Karpas-422 (cell line): ENCODE measurements at places on chromosomes 7 and 10.
A peak's percentile ranks its signal among the peaks of the same experiment; 100 is the strongest.

- no peak for DNase-seq
These were observed 38.0 kb downstream of the MARCHF5 start for GRCh38 chr10:92328993-92329392.

GRCh38 chr10:24724381-24725228, 918 bp upstream of the ARHGAP21 start:
- peak; percentile 92 for DNase-seq

DNA sequence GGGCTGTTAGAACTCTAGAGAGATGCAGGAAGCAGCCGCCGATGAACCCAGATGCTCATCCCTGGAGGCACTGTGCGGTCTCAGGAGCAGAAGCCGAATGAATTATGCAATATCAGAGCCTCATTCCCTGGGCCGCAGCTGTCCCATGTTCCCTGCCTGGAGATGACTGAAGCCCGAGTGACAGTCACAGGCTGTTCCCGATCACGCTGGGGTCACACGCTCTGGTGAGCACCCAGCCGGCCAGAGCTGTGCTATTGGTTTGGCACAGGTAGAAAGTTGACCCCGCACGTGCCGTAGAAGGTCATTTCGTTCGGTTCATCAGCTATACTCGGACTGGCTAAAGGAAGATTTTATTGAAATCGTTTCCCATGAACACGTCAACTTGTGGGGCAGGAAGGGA, 140.5 kb upstream of the SH2B2 start:
- no peak for DNase-seq

- no peak for DNase-seq
These were observed 1048.8 kb downstream of the GATA3 start for GRCh38 chr10:9103301-9103700.

- DNase-seq = peak; percentile 48
These were observed 479 bp downstream of the PNPLA8 start for GRCh38 chr7:108525327-108525984.

- no peak for DNase-seq
These were observed 213.7 kb downstream of the TWIST1 start for GRCh38 chr7:18903695-18904094.

DNA sequence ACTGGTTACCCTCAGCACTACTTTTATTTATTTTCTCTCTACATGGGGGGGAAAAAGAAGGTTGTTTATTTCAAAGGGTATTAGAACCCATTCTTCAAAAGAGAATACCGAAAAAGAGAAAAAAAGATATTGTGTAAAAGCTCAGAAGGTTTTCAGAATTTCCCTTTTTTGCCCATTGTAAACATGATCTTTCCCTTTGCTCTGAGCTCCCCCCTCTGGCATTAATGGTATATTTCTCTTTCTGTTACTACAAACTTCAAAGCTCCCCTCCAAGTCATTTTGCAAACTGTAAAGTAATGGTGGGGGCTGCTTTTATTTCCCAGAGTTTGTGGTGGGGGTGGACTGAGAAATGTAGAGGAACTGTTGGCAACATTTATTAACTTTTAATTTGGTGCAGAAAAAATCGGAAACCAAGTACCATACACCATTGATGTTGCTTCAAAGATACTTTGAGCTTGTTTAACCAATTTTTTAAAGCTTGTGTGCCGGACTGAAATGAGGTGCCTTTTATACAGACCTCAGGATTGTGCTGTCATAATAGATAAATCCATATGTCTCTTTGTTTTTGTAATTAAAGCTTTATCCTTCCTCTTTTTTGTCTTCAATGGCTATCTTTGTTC, 181.5 kb downstream of the EXOC4 start:
- DNase-seq = peak; percentile 67

GRCh38 chr7:13778967-13779366, 210.5 kb downstream of the ETV1 start:
- DNase-seq = no peak

DNA sequence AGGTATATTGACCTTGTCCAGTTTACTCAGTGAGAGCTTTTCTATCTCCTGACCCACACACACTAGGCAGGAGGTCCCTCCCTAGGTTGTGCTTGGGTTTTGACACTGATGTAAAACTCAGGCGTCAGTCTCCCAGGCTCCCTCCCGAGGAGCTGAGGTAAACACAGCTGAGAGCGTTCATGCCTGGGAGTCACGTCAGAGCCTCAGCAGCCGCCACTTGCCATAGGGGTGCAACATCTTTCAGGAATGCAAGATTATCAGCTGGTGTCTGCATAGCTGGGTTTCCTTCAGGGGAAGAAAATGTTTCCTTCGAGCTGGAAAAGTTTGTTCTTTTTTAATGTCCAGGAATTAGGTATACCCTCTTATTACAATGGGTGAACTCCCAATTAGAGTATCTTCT, 70.6 kb downstream of the FGFR2 start:
- DNase-seq = no peak

DNA sequence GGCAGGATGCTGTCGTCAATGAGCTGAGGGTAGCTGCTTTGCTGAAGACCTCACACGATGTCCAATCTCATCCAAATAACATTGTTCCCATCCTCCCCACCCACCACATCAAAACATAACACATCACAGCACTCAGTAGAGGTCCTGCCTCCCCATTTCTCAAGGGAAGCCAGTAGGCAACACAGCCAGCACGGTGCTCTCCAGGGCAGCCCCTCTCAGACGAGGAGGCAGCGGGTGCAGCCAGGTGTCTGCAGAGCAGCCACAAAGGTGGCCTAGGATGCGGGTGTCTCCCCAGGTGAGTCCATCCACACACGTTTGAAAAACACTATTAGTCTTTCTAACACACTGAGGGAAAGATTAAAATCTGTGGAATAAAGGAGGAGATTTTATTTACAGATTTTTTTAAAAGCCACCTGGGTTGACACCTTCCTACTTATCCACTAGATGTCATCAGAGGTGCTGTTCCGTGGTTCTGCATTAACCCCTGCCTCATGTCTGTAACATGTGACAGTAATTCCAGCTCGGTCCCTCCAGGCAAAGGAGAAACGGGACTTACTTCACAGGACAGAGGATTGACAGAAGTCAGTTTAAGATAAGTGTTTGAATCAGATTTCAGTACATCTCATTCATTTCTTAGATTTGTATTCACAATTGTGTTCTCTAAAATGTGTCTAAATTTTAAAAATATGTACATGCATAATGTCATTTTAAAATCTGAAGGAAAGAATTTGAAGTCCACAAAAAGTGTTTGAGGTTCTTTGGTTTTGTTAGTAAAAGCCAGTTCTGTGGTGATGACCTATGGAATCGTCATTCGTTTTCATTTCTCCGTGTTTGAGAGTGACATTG, 68.0 kb downstream of the LANCL2 start:
- DNase-seq = peak; percentile 56

- no peak for DNase-seq
These were observed 317.9 kb upstream of the COBL start for GRCh38 chr7:51634538-51634937.
